Stimulated activated CD4-positive, alpha-beta T cell treated with anti-CD3 and anti-CD28 coated beads, Interleukin-15, amount 100 ng/mL, for 1 hour (primary cell): ENCODE measurements at places on chromosomes 4 and X.
A peak's percentile ranks its signal among the peaks of the same experiment; 100 is the strongest.

DNA sequence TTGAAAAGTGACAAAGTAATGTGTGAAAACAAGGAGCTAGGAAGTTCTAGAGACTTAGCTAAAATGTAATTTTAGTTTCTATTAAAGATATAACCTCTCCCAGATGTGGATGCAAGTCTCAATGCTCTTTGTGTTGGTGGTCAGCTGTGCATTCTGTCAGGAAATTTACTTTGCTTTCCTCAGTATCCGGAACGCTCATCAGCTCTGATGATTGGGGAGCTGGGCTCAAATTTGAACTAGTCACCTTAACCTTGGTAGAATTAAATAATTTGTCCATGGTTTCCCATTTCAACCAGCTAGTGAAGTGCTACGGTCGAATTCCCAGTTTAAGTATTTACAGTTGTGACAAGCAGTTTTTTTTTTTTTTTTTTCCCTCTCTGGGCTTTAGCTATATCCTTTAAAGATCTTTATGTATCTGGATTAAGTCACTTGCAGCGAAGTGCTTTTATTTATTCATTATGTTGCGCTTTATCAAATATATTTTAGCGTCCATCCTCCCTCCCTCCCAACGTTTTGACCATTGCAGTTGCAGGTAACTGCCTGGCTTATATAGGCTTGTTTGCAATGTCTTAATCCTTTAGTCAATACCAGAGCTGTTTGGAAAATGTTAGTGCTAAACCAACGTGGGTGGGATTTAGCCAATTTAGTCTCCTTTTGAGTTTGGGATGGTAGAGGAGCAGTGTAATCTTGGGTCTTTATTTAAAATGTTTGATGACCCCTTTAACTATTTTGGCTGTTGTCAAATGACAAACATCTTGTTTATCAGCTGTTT is 2.1 kb downstream of the OGT start:
- no peak for DNase-seq

GRCh38 chr4:165364452-165365080 is 14.2 kb upstream of the CPE start:
- DNase-seq, result no peak

GRCh38 chr4:87116231-87116630 is 104.2 kb downstream of the KLHL8 start:
- no peak for DNase-seq

DNA sequence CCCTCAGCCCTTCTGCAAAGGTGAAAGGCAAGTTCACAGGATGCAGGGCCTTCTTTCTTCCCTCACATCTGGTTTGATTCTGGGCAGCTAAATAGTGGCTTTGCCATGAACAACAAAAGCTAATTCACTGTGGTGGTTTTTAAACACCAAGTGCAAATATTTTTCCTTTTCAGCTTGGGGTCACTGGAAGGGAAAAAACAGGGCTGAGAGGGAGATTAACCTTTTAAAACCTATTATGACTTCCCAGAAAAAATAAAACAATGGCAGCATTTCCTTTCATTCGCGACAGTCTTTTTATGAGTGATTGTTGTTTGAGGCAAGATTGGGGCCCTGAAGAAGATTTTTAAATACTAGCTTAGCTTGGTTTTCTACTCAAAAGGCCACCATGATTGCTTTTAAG is 103.7 kb upstream of the SCML1 start:
- DNase-seq, result no peak

DNA sequence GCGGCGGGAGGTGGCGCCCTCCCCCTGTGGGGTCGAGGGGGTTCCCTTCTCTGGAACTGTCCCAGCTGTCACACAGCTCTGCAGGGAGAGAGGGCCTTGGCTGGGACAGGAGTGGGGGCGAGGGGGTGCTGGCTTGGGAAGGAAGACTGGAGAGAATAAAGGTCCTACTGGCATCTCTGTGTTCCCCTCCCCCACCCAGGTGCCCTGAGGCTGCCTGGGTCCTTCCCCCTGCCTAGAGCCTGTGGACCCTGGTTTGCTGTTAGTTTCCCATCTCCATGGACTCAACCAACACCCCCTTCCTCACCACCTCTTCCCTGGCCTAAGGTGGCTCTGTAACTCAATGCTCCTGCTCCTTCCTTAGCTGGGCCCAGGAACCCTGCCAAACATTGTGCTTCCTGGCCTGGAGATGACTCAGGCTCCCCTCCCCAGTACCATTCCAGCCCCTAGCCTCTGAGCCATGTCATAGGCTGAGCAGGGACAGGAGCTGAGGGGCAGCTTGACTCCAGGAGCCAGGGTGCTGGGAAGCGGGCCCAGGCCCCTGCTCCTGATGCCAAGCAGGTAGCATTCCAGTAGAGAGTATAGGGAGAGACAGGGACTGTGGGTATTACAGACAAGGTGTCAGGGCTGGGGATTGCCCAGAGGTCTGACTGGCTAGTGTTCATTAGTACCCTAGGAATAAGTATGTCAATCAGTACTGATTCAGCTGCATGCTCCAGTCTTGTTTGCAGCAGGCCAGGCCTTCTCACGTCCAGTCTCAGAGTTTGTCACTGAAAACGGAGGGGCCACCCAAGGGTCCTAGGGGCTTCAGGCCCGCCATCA is 100.7 kb downstream of the EFNB1 start:
- no peak for DNase-seq

GRCh38 chr4:89411539-89412309 is 104.1 kb upstream of the GPRIN3 start:
- DNase-seq, result no peak

- DNase-seq, result no peak
These were observed 136.6 kb downstream of the NEXMIF start for GRCh38 chrX:74788545-74789086.

DNA sequence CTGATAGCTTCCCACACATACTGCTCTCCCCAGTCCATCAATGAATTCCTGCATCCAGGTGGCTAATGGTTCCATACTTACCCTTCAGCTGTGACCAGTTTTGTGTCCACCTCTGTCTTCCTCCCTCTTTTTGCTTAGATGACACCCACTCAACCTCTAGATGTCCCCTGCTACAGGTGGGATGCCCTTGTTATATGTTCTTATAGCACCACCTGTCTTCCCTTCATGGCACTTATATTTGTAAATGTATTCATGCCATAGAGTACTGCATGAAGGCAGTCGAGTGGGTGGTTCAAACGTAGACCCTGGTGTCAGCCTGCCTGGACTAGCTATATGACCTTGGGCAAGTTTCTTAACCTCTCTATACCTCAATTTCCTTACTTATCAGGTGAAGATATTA is 6.5 kb upstream of the USP46 start:
- DNase-seq, result no peak

GRCh38 chrX:72203421-72203820 is 21.9 kb downstream of the PIN4 start:
- no peak for DNase-seq

DNA sequence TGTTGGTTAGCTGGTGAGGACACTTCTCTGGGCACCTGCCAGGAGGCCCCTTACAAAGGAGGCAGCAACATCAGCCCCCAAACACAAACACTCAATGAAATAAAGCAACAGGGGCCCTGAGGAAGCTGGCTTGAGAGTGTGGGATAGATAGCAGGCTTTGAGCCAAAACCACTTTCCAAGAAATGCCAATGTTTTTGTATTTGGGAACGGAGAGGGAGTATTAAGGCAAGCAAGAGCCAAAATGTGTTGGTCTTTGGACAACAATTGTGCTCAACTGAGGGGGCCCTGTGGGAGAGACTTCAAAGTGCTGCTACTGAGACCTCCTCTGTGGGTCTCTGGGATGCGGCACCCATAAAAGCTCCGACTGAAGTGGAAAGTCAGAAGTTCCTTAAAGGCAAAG is 41.0 kb downstream of the RAI2 start:
- DNase-seq, result no peak

GRCh38 chr4:171813526-171814250 is 484 bp downstream of the GALNTL6 start:
- no peak for DNase-seq

- DNase-seq, result no peak
These were observed 95.6 kb downstream of the REPS2 start for GRCh38 chrX:17042037-17042436.

DNA sequence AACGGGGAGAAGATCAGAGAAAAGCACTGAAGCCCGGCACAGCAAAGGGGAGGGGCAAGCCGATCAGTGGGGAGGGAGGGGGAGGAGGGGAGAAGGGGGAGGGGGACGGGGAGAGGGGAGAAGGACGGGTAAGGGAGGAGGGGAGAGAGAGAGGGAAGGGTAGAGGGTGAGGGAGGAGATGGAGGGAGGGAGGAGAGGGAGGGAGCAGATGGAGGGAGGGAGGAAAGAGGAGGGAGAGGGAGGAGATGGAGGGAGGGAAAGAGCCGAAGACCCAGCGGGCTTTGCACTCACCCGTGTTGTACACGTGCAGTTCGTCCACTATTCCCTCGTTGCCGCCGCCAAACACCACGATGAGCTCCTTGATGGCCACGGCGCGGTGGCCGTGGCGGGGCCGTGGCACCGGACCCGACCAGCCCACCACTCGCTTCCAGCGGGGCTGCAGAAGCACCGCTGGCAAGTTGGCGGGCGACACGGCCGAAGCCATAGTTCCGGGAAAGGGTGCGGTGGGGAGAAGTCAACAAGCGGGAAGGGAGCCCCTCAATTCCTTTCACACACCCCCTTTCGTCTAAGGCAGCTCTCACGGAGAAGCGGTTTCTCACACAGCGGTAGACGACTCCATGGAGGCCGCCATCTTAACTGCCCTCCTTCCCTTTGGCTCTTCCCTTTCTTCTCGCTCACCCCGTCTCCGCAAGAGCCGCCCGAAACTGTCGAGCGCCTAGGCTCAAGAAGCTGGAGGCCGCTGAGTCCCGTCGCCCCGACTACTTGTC is 1.1 kb downstream of the HCFC1 start:
- no peak for DNase-seq

DNA sequence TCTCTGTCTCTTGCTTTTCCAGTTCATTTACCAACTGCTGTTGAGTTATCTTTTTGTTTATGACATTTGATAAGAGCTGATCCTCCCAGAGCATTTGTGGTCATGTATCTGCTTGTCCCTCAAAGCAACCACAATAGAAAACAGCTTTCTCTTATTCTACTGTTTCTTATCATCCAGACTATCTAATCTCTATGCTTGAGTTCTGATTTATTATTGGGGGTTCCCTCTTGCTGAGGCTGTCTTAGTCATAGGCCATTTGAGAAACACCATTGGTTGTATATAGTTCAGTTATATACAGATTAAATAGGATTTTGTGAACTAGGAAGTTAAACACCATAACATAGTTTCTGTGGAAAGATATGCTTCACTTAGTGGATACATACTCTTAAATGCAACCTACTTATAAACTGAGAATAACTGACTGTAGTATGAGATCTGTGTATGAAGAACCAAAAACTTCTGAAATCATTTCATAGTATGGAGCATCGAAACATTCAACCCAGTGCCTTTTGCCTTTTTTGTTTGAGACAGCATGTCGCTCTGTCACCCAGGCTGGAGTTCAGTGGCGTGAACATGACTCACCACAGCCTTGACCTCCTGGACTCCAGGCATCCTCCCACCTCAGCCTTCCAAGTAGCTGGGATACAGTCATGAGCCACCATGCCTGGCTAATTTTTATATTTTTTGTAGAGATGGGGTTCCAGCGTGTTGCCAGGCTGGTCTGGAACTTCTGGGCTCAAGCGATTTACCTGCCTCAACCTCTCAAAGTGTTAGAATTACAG is 75.8 kb downstream of the STIM2 start:
- no peak for DNase-seq

DNA sequence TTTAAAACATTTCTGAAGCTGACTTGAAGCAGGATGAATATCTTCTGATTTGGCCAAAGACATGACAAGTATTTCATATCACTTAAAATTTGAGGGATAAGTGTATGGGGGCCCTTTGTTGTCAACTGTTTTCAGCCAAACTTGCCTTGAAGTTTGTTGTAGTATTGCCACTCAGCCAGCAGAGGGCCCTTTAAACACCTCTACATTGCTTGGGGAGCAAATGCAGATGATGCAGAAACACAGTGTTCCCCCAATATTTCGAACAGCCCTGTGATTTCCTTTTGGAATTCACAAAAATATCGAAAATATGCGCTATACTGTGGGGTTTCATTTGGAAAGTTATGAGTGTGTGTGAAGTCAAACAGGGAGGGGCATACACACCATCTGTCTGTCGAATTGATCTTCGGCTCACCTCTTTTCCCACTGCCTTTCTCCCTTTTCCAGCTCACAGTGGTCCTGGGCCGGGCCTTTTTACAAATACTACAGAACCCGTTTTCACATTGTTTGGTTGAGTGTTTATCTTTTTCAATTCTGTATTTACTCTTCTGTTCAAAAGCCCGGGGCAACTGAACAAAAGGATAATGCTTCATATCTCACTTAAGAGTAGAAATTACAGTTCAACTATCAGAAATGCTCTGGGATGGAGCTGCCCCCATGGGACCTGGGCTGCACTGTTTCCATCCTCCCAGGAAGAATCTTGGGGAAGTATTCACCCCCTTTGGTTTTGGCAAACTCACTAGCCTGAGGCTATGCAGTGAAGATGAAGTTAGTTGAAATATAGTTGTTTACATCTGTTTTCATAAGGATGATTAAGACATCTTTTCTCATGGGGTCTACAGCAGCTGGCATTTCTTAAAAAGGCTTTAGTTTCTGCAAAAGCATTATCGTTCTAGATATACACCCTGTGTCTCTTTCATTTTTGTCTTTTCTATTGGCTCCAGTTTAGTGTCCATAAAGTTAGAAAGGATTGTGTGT is 137.6 kb downstream of the EGF start:
- DNase-seq, result peak; percentile 12

GRCh38 chr4:128915544-128915943 is 106.0 kb downstream of the JADE1 start:
- no peak for DNase-seq

DNA sequence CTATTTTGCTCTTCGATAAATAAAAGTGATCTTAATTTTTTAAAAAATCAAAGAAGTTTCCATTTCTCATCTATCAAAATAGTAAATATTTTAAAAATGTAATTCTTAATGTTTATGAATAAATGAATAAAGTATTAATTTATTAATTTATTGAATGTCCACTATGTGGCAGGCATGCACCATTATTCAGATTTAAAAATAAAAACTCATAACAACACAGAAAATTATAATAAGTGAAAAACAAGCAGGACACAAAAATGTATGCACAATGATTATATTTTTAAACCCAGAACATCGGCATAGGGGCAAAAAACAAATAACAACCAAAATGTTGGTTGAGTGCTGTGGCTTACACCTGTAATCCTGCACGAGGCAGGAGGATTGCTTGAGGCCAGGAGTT is 5.3 kb upstream of the PYURF start:
- DNase-seq, result no peak

DNA sequence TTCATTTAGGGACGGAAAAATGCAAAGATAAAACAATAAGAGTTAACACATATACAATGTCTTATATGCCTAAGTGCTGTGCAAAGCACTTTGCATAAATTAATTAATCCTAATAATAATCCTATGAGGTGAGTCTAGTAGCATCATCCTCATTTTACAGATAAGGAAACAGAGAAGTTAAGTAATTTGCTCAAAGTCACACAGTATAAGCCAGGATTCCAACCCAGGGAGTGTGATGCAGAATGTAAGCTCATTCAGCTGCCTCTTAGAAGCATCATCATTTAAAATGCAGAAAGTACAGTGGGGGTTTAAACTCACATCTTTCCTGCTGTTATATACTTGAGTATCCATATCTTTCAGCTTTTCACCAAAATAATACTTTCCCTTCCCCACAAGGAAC is 203.7 kb downstream of the LARP7 start:
- no peak for DNase-seq
